Renal cortical epithelial cell (primary cell): ENCODE measurements at places on chromosomes 7 and 10. TPM values are rescaled to one million over a fixed set of nuclear protein-coding genes. Genes with fewer than 3 reads are reported as not detected.

The DLG5 gene
- 11.3 and 39.0 TPM in 2 replicates for total RNA-seq

- DNase-seq = peak; percentile 88
Measured at GRCh38 chr7:24979863-24980533, at the start of gene OSBPL3. Gene OSBPL3, minus strand, starts transcription at chr7:24980178. Its CDS starts 87,706 bp downstream, at chr7:24892472.

GRCh38 chr10:78405231-78405630 is 371.6 kb downstream of the RPS24 start:
- no peak for DNase-seq

The NUTM2E gene
- not detected in 2 replicates for total RNA-seq

DNA sequence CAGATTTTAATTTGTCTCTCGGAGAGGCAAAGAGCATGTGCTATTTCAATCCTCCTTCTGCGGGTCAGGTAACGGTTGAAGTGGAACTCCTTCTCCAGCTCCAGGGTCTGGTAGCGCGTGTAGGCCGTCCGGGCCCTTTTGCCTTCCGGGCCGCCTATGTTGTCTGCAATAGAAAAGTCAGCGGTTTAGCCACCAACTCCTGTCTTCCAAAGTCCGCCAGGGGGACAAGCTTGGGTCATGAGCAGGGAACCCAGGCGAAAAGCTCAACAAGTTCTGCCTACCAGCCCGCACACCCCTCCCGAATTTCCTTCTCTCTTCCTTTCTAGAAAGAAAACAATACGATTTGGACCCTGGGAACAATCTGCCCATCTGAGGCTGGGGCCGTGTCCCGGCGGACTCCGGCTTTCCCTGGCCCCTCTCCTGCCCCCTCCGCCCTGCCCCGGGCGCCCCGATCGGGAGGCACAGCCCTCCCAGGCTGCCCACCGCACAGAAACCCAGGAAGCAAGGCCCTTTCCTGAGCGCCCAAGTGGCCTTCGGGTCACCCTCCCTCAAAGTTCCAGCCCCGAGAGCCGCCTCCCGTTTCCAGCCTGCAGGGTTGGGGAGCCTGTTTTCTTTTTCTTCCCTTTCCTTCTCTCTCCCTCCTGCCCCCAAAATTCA is 1.4 kb downstream of the HOXA5 start:
- DNase-seq = no peak

GRCh38 chr10:44063686-44064085 is 321.2 kb downstream of the CXCL12 start:
- no peak for DNase-seq

The GGCT gene
- total RNA-seq = 18.0 and 40.6 TPM in 2 replicates

DNA sequence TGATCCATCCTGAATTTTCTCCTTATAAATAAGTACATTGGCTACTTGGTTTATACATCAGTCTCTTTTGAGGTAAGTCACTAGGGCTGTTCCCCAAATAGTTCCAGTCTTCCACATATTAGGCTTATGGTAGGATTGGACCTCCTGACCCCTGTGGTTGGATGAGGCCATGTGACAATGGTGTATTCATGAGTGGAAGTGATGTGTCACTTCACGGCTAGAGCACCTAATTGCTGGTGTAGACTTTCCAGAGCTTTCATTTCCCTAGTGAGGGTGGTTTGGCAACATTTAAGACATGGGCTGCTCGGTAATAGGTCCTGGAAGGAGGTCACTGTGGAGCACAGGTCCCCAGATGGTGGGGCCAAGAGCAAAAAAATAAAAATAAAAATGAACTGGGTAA is 141.2 kb upstream of the ABCB5 start:
- DNase-seq = no peak

The PKD2L1 gene
- total RNA-seq = not detected in 2 replicates

The TWNK gene
- total RNA-seq = 8.7 and 16.8 TPM in 2 replicates

The FRAT1 gene
- 0.52 and 3.5 TPM in 2 replicates for total RNA-seq
